Stimulated activated CD8-positive, alpha-beta memory T cell treated with anti-CD3 and anti-CD28 coated beads, Interleukin-7, amount 100 ng/mL, for 48 hours (primary cell): ENCODE measurements at places on chromosomes 2 and 18.

DNA sequence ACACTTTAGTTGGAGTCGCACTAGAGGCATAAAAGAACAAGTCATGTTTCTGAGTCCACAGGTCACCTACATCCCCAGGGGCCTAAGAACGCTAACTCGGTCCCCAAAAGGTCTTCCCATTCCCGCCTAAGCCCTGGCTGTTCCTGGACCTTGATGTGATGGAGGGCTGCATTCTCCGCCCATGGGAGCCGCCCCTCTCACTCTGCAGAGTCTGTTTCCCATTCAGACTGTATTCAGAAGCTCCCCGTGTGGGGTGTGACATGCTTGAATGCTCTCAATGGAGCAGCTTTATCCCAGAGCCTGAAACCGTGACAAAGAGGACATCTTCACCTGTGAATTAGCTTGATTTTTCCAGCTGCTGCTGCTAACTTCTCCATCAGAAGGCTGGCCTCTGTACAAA is 319.0 kb upstream of the KLHL29 start:
- DNase-seq = no peak

DNA sequence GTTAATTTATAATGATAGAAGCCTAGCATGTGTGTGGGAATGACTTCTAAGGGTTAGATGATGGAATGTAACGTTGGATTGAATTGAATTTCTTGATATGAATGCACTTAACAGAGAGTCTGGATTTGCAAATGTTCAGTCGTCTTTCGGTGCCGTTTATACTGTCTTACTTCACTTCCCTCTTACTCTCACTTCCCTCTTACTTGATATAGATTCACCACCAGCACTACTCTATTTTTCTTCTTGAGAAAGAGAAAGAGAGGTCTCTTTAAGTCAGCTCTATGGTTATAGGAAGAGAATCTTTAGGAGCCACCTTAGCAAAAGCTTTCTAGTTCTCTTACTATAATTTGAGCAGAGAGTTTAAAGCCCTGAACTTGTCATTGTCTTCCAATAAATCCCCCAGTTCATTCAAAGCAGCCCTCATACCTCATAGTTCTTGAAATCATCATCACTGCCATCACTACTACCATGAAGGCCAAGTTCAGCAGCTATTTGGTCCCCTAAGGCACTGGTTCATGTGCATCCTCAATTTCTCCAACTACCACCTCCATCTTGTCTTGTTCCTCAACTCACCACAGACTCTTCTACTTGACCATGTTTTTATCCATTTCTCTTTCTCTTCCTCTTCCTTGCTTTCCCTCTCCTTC is 501.7 kb upstream of the TCF4 start:
- no peak for DNase-seq

DNA sequence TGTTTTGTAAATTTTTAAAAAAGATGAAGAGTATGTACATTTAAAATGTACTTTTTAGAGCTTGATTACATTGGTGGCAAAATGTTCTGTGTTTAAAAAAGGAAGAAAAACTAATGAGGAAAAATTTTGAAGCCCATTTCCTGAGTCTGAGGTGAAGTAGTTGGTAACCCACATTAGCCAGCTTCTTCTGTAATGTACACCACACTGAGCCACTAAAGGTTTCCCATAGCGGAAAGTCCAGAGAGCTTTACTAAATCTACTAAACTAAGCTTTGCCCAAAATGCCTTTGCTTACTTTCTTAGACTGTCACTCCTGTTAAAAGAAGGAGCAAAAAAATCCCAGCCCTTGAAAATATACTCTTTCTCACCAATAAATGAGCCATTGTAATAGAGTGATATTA is 804.8 kb upstream of the ZEB2 start:
- no peak for DNase-seq

DNA sequence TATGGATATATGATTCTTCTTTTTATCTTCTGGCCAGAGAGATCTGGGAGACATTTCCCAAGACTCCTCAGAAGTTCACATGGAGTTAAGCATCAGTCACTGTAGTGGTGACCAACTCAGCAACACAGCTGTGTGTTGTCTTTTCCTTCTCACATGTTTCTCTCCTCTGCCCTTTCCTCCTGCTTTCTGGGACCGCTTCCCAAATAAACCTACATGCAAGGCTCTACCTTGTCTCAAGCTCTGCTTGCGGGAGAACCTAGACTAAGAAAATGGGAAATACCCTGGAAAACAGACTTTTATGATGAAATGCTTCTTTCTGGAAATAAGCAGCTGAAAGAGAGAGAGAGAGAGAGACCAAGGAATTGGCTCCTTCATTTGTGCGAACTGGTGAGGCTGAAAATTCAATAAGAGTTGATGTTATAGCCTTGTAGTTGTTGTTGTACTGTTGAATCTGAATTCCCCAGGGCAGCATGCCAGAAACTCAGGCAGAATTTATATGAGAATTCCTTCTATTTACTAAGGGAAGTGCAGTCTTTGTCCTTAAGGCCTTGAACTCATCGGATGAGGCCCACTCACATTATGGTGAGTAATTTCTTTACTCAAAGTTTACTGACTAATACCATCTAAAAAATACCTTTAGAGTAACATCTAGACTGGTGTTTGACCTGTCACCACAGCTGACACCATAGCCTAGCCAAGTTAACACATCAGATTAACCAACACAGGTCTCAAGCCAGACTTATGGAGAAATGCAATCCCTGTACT is 22.7 kb upstream of the DSC1 start:
- DNase-seq = no peak

GRCh38 chr2:46179037-46179621 is 118.1 kb upstream of the EPAS1 start:
- DNase-seq = peak; percentile 41

DNA sequence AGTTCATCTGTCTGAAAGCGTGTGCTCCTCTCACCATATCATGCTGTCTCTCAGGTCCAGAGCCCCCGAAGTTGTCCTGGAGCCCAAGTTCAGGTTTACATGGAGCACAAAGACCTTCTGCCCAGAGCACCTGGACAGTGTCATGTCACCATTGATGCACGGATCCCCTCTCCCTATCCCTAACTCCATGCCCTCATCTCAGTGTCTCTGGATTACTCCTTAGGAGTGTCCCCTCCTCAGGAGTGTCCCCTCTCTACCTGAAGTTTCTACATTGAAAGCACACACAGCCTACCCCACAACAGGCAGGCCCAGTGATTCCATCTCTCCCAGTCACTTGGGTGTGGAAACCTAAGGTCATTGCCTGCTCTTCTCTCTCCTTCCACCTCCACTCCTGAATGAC is 144.1 kb upstream of the NCKAP5 start:
- no peak for DNase-seq

- no peak for DNase-seq
These were observed 24.4 kb upstream of the ERMN start for GRCh38 chr2:157349949-157350515.

DNA sequence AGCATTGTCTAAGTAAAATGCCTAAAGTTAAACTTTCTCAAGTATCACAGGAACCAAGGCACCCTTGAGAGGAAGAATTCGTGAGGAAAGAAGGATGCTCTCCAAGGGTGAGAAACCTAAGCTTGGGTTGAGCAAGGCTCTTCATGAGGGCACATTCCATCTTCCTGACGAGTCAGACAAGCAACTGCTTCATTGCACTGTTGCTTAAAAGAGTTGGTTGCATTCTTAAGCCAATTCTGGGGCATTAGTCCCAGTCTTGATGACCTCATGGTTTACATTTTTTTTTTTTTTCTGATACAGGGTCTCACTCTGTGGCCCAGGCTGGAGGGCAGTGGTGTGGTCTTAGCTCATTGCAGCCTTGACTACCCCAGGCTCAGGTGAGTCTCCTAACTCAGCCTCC is 237.5 kb downstream of the ACTR3 start:
- DNase-seq = no peak

DNA sequence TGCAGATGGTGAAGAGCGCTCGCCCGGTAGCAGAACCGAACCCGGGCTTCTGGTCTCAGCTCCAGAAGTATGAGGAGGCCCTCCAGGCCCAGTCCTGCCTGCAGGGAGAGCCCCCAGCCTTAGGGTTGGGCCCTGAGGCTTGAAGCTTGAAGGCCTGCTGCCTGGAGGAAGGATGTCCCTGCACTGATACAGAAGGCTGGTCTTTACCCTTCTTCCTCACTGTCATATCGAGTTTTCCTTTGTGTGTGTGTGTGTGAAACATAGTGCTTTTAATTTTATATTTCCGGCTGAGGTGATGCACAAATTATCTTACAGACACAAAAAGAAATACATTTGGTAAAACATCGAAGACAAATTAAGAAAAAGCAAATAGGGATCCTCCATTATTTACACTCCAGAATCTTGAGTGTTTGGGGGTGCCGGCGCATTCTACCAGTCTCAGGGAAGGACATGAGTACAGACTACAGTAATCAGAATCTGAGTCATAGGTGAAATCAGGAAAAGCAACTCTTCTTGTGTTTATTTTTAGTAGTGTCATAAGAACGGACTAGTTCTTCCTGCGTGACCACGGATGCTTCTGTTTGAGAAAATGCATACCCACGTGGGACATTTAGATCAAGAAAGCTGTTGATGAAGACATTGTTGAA is 1.3 kb downstream of the DUSP28 start:
- DNase-seq = no peak

- DNase-seq = no peak
These were observed 176.5 kb downstream of the LTBP1 start for GRCh38 chr2:33123216-33123615.

DNA sequence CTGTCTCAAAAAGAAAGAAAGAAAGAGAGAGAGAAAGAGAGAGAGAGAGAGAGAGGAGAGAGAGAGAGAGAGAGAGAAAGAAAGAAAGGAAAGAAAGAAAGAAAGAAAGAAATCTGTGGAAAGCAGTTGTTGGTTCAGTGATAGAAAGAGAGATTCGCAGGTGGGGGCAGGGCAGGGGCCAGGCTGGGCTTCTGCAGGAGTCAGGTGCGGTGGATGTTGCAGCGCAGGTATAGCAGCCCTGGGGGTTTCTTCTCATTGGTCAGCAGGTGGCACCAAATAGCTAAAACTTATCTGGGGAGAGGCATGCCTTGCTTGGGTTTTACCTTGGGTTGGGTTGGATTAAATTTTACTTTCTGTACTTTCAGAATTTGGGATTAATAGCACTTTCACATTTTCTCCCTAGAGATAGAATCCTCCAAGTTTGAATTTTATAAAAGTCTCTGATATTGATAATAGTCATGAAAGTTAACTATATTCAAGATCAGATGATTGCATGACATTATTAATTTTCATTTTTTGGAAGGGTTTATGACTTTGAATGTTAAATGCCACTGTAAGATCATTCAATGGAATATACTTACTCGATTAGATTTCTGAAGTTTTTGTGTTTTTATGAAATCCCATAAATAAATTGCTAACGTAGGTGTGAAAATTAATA is 66.6 kb downstream of the SPTBN1 start:
- DNase-seq = no peak

GRCh38 chr2:88874063-88874657 is 182.7 kb downstream of the RPIA start:
- DNase-seq = no peak

DNA sequence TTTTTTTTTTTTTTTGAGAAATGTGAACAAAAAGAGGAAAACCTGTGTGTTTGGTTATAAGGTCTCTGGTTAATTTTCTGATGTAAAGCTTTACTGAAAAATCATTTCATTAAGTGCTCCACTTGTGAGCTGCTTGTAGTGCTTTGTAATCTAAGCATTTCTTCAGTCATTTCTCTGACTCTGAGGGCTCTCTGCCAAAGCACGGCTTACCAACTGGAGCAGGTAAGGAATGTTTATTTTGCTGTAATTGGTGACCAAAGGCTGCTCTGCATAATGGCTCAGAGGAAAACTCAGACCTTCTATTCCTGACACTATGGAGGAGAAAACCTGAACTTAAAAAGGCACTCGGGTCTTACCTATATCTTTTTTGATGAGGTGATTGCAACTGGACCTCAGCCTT is 848.8 kb downstream of the MBD2 start:
- DNase-seq = no peak

- no peak for DNase-seq
These were observed 2.4 kb upstream of the ADCYAP1 start for GRCh38 chr18:902229-902628.

DNA sequence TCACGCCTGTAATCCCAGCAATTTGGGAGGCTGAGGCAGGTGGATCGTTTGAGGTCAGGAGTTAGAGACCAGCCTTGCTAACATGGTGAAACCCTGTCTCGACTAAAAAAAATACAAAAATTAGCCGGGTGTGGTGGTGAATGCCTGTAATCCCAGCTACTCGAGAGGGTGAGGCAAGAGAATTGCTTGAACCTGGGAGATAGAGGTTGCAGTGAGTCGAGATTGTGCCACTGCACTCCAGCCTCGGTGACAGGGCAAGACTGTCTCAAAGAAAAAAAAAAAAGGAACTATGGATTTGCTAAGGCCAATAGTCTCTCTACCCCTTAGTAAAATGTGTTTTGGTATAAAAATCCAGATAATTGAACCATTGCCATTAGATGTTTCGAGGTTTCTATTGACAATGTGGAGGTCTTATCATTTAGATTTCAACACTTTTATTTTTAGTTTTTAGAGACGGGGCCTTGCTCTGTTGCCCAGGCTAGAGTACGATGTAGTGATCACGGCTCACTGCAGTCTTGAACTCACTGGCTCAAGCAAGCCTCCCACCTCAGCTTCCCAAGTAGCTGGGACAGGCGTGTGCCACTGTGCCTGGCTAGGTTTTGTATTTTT is 1.1 kb upstream of the TXNDC2 start:
- no peak for DNase-seq

GRCh38 chr2:38907743-38908562 is 18.3 kb downstream of the ARHGEF33 start:
- DNase-seq = no peak

DNA sequence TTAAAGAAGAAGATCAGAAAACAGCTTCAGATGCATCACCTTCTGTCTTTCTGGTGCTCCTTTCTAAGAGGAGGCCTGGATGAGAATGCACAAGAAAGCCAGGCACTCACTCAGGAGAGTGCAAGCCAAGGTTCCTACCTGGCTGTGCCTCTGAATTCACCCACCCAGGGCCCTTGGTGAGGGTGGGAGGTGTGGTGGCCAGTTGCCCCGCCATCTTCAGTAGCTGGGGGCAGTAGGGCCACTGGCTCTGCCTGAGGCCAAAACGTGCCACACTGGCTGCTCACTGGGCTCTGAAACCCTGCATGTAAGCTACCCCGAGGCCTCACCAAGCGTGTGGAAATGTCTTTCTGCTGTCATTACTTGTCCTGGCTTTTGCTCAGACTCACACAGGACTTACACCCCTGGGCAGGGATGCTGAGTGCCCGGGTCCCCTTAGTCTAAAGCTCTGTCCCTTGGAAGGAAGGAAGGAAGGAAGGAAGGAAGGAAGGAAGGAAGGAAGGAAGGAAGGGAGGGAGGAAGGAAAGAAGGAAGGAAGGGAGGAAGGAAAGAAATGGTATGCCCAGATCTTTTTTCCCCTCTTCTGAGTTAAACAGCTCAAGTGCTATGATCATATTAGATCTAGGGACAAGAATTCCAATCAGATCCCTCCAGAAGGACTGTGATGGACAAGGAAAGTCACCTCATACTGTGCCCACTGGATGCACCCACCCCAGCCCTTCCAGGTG is 8.5 kb upstream of the LBH start:
- no peak for DNase-seq

- no peak for DNase-seq
These were observed 12.2 kb upstream of the CAB39 start for GRCh38 chr2:230700447-230700846.
